ENCODE measurements at places on chromosomes 11 and 22. TPM values are rescaled to one million over a fixed set of nuclear protein-coding genes. Genes with fewer than 3 reads are reported as not detected.
A peak's percentile ranks its signal among the peaks of the same experiment; 100 is the strongest.

DNA sequence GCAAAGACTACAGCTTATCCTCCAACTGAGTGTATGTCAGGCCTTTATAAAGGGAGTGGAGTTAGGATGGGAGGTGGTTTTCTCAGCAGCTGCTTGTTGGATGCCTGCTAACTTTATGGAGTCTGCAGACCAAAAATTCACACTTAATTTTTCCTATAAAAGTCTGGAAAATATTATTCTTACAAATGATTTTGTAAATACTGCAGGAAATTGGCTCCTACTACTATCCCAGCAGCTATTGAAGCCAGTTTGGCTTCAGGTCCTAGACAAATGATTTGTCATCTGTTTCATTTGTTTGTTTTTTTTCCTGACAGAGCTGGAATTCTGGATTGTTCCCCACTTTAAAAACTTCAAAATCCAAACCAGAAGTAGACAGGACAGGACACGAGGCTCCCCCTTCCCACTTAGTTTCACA lies 292.5 kb downstream of the TMEM135 start:
- DNase-seq = no peak

The GLYATL1 gene
- 0.33 TPM for total RNA-seq

GRCh38 chr11:16871368-16871767 lies 132.9 kb downstream of the C11orf58 start:
- DNase-seq = no peak

DNA sequence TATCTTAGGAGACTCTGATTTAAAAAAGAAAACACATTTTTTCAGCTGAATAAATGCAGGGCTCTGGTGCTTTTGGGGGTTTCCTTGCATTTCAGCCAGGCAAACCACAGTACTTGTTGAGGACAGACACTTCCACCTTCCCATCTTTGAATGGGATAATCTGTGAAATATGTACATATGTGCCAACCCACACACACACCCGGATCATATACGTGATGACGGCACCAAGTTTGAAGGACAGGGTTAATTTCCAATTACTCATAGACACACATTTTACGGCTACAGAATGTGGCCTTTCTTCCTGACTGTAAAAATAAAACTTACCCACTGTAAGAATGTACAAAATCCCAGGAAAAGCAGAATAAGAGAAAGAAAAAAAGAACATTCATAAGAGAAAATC lies 104.4 kb downstream of the MPPED2 start:
- no peak for DNase-seq

GRCh38 chr11:5684036-5684645 lies 733 bp downstream of the TRIM5 start:
- no peak for DNase-seq

The MIOX gene
- 0.66 TPM for total RNA-seq

GRCh38 chr22:38941488-38941987 lies 15.9 kb upstream of the APOBEC3A start:
- no peak for DNase-seq

DNA sequence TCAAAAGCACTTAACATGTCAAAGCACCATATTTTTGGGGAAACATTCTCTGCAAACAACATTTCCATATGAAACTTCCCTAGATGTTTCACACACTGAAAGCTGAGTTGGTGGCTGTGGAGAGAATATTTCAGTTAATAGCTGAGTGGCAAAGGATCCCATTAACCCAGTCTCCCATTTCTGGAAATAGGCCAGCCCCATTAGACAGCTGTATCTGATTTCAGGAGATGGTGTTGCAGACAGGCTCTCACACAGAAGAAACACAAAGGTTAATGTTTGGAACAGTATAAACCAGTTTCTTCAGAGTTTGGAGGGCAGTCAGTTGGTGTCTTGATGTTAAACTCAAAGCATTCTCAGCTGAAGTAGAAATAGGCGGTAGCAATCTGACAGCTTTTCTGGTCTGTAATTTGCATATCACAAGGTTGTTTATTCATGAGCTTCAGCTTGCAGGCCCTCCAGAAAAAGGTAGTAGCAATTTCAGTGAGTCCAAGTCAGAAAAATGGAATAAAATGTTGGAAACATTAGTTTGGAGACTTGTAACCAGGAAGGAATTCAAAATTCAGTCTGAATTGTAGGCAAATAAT lies 15.5 kb upstream of the ZBTB44 start:
- DNase-seq = no peak

DNA sequence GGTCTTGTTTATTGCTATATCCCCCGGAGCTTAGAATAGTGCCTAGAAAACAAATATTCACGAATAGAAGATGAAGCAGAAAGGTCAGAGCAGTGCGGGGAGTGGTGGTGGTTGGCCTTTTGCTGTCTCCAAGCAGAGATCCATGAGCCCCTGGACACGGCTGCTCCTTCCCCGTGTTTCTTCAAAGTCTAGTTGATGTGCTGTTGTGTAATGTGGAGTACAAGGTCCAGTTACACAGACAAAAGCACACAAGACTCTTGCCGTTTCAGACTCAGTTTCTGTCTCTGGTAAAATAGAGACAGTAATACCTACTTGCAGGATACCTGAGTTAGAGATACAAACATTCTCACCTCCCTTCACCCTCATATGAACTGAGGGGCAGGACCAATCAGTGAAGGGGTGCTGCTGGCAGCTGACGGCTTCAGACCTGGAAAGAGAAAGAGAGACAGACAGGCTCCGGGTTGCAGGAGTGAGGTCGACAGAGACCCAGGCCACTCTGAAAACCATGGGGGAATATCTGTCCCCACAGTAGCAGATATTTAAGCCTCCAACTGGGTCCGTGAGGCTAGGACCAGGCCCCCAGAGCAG lies 56.2 kb downstream of the RASSF10 start:
- no peak for DNase-seq

The MAPK8IP1 gene
- 12.7 TPM for total RNA-seq

The FAM111B gene
- 6.8 TPM for total RNA-seq

The SAA4 gene
- not detected for total RNA-seq

- DNase-seq = no peak
Measured at GRCh38 chr11:109150581-109150980, 271.4 kb upstream of the C11orf87 start.

DNA sequence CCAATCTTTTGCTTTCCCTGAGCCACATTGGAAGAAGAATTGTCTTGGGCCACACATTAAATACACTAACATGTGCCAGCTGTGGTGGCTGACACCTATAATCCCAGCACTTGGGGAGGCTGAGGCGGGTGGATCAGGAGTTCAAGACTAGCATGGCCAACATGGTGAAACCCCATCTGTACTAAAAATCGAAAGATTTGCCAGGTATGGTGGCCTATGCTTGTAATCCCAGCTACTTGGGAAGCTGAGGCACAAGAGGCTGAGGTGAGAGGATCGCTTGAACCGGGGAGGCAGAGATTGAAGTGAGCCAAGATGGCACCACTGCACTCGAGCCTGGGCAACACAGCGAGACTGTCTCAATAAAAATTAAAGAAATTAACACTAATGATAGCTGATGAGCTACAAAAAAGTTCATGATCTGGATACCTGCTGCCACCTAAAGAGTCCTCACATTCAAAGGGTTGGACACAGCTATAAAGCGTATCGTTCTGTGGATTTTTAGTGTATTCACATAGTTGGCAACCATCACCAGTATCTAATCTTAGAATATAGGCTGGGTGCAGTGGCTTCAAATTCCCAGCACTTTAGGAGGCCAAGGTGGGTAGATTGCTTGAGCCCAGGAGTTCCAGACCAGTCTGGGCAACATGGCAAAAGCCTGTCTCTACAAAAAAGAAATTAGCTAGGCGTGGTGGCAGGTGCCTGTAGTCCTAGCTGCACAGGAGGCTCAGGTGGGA lies 3.4 kb upstream of the LDHC start:
- no peak for DNase-seq

- peak; percentile 17 for DNase-seq
Measured at GRCh38 chr11:774873-775592, 2.3 kb downstream of the GATD1 start.

DNA sequence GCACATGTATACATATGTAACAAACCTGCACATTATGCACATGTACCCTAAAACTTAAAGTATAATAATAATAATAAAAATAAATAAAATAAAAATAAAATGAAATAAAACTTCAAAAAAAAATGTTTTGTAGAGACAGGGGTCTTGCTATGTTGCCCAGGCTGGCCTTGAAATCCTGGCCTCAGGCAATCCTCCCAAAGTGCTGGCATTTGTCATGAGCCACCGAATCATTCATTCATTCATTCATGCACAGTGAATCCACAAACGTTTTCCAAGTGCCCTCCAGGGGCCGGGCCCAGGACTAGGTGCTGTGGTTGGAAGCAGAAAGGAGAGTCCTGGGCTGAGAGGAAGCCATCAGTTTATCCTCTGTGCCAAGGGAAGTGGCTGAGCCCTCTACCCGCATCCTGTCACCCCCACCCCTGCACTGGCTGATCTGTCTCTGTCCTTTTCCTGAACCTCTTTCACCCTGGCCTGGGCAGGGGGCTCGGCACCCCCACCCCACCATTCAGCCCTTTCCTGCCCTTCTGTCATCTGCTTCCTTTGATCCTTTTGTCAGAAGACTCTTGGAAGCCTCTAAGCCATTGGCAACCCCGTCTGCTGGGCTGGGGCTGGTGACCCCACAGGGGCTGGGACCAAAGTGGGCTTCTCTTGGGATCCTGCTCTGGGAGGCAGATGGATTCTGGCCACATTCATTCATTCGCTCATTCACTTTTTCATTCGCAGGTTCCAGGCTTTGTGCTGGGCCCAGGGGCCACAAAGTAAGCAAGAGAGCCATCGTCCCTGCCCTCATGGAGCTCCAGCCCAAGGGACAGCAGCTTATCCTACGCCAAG lies 84.3 kb downstream of the IGLL1 start:
- no peak for DNase-seq

The TTC36 gene
- total RNA-seq = 1.1 TPM

GRCh38 chr22:46267431-46268279 lies at the start of gene TTC38:
Gene TTC38 (plus strand): TSS chr22:46268008. CDS start chr22:46268040, 32 bp downstream.
- peak; percentile 51 for DNase-seq

- DNase-seq = peak; percentile 77
Measured at GRCh38 chr11:61004180-61004611, 32.7 kb downstream of the CD6 start.

DNA sequence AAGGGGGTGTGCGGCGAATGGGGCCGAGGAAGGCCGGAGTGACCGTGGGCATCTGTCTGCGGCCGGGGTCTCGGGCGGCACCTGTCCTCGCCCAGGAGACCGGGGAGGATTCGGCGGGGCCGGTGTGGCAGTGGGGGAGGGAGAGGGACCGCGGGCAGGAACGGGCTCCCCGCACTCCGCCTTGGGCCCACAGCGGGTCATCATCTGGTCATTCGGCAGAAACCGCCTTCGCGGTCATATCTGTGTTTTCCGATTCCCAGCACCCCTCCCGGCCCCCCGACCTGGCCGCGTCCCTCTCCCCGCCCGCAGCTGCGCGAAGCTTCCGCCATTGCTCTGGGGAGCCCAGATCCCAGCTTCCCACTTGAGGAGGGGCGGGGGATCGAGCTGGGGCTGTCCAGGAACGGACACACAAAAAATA lies 824 bp upstream of the CBX6 start:
- peak; percentile 42 for DNase-seq

GRCh38 chr11:95337972-95338429 lies 107.0 kb upstream of the SESN3 start:
- no peak for DNase-seq

The TCN2 gene
- 15.3 TPM for total RNA-seq

- DNase-seq = no peak
Measured at GRCh38 chr11:89381094-89381493, 110.1 kb downstream of the NOX4 start.

DNA sequence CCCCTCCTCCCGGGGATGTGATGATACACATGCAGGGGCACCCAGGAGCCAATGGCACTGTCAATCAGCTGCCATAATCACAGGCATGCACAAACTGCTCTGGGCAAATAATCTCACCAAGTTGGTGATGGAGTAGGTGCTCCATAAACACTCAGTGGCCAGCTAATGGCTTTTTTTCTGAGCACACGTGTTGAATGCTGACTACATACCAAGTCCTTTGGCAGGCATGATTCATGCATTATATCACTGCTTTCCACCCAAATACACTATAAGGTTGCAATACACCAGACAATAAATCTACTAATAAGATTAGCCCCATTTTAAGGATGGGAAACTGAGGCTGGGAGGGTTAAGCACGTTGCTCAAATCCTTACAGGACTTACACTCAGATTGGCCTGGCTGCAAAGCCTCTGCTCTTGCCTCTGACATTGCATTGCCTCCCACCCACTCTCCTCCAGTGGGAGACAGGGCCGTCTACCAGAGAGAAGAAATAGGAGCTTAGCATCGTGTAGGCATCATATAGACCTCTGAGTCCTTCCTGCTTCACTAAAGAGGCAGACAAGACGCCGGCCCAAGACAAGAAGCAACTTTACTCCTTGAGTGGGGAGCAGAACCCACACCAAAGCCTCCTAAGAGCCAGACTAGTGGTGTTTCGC lies 32.7 kb upstream of the ACCSL start:
- DNase-seq = peak; percentile 29

The C11orf68 gene
- 33.4 TPM for total RNA-seq

DNA sequence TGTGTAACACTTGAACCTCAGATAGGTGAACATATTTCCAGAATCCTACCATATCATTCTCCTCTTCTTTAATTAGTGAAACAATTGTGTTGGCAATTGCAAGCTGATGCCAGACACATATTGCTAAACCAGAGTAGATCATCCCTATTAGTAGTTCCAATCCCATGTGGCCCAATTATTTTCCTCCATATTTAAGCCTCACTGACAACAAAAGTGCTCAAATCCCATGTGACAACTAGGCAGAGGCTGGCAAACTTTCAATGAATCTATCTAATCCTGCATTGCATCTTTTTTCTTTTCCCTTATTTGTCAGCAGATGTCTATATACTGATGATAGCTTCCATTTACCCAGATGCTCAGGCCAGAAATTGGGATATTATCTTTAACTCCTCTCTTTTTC lies 90.4 kb downstream of the GRIA4 start:
- DNase-seq = no peak

The CENPM gene
- total RNA-seq = 12.5 TPM

DNA sequence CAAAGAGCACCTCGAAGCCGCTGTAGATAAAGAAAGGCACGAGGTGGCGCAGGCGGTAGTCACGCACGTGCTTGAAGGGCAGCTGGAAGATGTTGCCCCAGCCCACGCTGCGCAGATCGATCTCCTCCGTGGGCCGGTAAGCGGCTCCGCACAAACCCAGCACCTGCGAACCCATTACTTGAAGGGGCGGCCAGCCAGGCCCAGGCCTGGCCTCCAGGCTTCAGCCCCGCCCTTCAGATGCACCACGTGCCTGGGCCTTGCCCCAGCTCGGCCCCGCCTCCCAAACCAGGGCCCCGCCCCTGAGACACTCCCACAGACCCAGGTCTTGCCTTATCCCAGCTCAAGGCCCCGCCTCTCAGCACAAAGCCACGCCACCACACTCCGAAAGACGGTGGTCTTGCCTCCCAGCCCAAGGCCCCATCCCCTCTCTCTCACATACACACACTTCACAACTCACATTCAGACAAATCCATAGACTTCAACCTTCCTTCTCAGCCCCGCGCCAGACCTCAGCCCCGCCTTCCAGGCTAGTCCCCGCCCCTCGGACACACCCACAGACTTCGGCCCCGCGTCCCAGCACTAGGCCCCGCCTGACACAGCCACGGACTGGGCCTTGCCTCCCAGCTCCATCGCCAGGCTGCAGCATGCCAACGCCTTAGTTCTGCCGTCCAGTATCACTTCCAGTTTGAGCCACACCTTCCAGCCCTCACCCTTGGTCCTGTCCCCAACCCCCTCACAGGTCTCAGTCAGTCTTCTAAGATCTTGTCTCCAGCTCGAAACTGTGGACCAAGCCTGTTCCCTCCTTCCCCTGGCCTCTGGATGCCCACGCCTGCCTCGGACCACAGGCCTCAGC lies 7.0 kb downstream of the UNC93B1 start:
- no peak for DNase-seq

GRCh38 chr22:35674335-35674734 lies 26.1 kb downstream of the APOL6 start:
- DNase-seq = no peak

All from mesothelial cell of epicardium (in vitro differentiated cells).